ENCODE measurements at places on chromosomes 2 and 18. TPM values are rescaled to one million over a fixed set of nuclear protein-coding genes. Genes with fewer than 3 reads are reported as not detected.

DNA sequence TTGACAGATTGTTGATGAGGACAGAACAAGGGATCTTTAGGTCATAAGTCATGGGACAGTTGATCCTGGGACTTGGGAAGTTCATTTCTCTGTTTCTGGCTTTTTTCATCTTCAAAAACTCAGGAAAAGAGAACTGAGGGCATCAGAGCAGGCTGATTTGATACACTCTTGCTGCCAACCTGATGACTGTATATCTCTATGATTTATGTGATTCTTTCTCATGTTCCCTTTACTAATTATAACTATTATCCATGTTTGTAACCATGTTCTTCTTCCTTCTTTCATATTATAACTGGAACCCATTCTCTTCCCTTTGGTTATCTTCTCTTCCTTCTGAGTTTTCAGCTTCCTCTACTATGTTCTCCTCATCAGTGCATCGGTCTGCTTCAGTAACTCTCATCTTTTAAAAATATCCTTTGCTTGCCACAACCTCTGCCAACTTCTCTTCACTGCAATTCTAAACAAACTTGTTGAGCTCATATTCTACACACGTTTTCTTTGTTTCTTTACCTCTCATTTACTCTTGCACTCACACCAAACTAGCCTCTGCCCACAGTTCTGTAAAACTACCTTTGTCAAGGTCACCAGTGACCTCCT is 13.5 kb downstream of the RASGRP3 start:
- DNase-seq, result no peak

DNA sequence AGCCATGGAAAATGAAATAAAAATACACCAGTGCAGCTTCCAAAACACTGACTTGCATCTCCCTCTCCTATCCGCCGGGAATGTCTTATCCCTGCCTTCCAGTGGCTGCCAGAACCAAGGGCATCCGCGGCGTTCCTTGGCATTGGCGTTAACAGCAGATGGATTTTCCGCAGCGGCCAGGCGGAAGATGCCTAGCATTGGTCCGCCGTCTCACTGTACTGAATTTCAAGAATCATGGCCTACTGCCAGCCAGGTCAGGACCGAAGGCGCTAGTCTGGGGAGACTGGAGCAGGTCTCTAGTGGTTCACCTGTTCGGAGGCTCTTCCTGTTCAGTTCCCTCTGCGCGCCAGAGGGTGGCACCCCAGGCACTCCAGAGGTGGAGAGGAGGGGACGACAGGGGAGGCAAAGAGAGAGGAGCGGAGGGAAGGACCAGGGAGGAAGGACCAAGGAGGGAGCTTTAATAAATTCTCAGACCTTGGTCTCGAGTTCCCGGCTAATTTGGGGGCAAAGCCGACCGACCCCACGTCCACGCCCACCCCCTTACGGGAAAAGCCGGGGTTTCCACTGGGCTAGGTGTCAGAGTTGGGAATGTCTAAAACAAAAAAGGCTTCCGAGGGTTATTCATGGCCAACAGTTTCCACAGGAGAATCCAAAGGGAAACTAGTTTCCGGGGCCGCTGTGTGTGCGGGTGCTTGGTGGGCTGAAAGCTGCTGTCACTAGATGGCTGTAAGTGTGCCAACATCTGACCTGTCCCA is 3.7 kb upstream of the BCL2L11 start:
- DNase-seq, result peak; percentile 34

- DNase-seq, result no peak
Observed at GRCh38 chr2:76197428-76197827, 486.7 kb upstream of the GCFC2 start.

DNA sequence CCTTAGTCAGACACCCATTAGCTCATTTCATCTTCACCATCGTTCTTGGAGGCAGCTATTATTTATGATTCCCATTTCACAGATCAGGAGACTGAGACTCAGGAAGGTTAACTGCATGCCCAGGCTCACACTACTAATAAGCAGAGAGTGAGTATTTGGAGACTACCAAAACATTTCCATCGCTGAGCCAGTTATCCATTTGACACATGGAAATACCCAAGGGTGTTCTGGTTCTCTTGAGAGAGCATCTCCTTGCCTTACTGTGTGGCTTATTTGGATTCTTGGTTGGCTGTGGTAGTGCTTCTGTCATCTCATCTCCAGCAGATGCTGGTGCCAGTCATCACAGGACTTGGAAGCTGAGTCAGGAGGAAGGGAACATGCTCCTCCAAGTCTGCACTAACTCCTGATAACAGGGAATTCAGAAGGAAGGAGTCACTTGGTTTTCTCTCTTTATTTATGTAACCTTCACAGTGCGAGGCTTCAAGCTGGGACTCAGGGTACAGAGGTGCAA is 55.2 kb downstream of the RASGRP3 start:
- DNase-seq, result no peak

- no peak for DNase-seq
Observed at GRCh38 chr2:174764280-174765255, at the start of gene CHRNA1. CHRNA1 (minus strand) TSS chr2:174764472; CDS start chr2:174764394, 78 bp downstream.

- DNase-seq, result no peak
Observed at GRCh38 chr2:227198866-227199265, 34.4 kb downstream of the COL4A3 start.

- DNase-seq, result no peak
Observed at GRCh38 chr2:108536133-108536780, 2.0 kb downstream of the LIMS1 start.

DNA sequence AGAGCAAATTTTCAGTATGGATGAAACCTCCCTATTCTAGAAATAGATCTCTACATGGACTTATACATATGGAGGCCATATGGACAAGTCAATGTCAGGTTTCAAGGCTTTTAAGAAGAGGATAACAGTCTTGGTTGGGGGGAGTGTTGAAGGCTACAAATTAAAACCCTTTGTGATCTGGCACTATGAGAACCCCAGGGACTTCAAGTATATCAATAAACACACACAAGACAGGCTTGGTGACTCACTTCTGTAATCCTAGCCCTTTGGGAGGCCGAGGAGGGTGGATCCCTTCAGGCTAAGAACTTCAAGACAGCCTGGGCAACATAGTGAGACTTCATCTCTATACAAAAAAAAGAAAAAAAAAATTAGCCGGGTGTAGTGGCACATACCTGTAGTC is 127.2 kb upstream of the SP5 start:
- peak; percentile 86 for DNase-seq

- DNase-seq, result peak; percentile 71
Observed at GRCh38 chr2:19774805-19775176, 127.0 kb downstream of the TTC32 start.

- peak; percentile 6 for DNase-seq
Observed at GRCh38 chr18:51275712-51276476, 78.4 kb upstream of the MEX3C start.

- DNase-seq, result no peak
Observed at GRCh38 chr2:33022989-33023727, 76.4 kb downstream of the LTBP1 start.

DNA sequence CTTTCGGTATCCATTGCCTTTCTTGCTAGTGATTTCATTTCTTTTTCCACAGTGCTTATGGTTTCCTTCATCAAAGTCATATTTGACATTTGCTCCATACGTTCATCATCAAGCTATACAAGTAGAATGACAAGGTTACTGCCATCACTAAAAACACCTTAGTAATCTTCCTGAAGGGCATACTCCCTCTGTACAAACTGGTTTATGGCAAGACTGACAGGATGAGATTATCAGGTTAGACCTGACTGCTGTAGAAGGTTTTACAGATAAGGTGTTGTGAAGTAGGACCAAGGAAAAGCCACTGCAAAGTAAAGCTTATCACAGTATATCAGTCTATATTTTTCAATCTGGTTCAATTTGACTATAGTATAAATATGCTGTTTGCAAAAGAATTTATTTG is 37.5 kb upstream of the C2orf15 start:
- no peak for DNase-seq

- no peak for DNase-seq
Observed at GRCh38 chr2:142872882-142873724, 4.4 kb upstream of the KYNU start.

DNA sequence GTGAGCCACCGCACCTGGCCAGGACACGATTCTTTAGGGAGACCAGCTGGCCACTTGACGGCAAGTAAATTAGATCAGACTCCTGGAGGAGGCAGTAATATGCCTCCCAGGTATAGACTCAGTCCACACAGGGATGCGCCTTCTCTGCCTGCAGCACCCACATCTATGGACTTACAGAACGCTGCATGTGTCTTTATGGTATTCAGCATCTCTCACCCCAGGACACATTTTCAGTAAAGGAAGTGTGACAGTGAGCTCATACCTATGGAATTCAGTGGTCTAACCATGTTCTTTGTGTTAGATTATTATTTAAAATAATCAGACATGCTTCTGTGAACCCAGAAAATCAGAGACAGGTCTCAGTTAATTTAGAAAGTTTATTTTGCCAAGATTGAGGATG is 5.9 kb upstream of the NARS1 start:
- no peak for DNase-seq

GRCh38 chr2:28129955-28130695 is 239.6 kb downstream of the BABAM2 start:
- no peak for DNase-seq

GRCh38 chr2:238554468-238555315 is 128.0 kb downstream of the ASB1 start:
- DNase-seq, result no peak

DNA sequence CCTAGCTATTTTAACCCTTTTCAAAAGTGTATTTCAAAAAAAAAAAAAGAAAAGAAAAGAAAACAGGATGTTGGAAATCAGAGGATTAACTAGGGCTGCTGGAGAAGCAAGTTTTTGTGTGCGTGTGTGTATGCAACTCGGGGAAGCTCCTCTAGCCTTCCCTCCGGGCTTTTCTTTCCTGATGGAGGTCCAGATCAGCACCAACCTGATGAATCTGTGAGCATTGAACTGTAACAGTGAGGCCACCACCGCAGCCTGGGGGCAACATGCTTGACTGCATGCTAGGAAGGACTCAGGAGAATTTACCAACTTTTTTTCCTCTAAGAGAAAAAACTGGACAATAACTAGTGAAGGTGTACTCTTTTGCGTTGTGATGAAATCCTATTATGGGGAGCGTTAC is 2.3 kb downstream of the OBSL1 start:
- DNase-seq, result no peak

GRCh38 chr2:24577481-24577880 is 86.4 kb downstream of the NCOA1 start:
- DNase-seq, result no peak

DNA sequence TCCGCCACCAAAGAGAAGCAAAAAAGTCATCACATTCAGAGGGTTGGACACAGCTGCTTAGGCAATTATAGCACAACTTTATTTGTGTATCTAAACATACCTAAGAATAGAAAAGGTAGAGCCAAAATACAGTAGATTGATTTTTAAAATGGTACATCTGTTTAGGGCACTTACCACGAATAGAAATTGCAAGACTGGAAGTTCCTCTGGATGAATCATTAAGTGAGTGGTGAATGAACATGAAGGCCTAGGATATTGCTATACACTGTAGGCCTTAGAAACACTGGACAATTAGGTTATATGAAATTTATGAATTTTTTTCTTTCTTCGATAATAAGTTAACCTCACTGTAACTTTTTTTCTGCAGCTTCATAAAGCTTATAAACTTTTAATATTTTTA is 687.0 kb downstream of the BCL11A start:
- no peak for DNase-seq

The SERPINB10 gene
- total RNA-seq, result 3.9 TPM

The THSD7B gene
- total RNA-seq, result 8.1 TPM

The MAP3K19 gene
- total RNA-seq, result not detected

The UGT1A5 gene
- total RNA-seq, result not detected

The CRYGA gene
- total RNA-seq, result not detected

Measured in skin of body (tissue), 3 donors.